Activated naive CD4-positive, alpha-beta T cell treated with anti-CD3 and anti-CD28 coated beads for 36 hours (primary cell): ENCODE measurements at places on chromosomes 7 and 10. TPM values are rescaled to one million over a fixed set of nuclear protein-coding genes. Genes with fewer than 3 reads are reported as not detected.

GRCh38 chr10:128257428-128257827 is 131.2 kb upstream of the MKI67 start:
- DNase-seq = no peak

DNA sequence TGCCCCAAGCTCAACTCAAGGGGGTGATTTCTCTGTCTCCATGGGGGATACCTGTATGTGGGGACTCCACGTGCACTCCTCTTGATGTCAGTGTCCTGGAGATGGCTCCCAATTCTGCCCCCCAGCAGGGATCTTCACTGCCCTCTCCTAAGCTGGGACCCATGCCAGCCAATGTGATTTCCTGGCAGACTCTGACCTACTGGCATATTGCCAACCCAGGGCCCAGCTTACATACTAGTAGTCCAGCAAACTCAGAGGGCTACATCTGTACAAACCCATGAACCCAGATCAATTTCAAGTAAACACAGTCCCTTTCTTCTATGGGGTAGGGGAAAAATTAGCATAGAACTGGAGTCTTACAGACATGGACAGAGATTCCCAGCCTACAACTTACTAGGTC is 26.2 kb upstream of the BMPR1A start:
- no peak for DNase-seq

DNA sequence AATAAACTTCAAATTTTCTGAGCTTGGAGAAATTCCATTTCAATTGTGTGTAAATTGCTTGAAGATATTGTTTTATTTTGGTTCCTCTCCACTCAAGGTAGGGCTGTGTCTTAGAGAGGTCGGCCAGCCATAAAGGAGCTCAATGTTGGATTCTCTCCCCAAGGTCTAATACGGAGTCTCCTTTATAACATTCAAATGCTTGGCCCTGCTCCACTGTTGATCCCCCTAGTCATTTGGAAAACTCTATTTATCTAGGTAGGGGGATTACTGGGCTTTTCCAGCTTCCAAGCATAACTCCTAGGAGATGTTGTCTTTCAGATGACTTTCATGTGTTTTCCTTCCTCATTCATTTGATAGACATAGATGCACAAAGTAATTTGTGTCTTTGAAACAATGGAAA is 170.9 kb downstream of the LRMDA start:
- DNase-seq = no peak

DNA sequence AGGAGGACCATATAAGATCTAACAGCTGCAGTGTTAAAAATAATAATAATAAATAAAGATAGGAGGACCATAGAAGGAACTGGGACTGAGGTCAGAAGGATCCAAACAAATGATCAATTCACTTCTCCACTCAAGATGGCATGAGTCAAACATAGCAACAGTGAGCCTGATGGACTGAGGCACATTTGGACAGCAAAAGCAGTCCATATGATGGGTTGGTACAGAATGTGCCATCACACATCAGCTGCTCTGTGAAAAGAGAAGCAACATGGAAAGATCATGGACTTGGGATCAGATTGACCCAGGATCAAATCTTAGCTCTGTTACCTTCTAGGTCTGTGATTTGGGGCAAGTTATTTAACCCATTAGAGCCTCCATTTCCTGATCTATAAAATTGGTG is 188.9 kb upstream of the KMT2E start:
- DNase-seq = no peak

DNA sequence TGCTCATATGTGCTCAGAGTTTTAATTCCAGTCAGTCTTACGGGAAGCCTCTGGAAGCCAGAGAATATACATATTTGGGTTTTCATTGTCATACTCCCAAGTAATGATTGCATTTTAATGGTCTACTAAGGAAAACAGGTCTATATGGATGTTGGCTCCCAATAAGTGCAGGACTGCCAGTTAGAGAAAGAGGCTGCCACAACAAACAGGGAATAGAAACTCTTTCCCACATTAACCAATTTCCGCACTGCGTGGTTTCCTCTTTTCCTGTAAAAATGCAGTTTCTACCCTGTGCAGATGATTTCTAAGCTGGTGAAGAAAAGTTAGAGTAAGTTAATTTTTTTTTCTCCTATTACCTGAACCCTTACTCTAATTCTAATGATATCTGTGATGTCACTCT is 78.2 kb downstream of the CCSER2 start:
- DNase-seq = no peak

CPA2 gene
- not detected for total RNA-seq

SFRP4 gene
- total RNA-seq = not detected

NCF1 gene
- 0.50 TPM for total RNA-seq

FANK1 gene
- 0.52 TPM for total RNA-seq
